ENCODE measurements at places on chromosomes 12 and 14.

GRCh38 chr14:68811171-68811570 lies 18.3 kb upstream of the ZFP36L1 start:
- DNase-seq: no peak

- no peak for DNase-seq
Observed at GRCh38 chr12:85468356-85469157, 188.5 kb downstream of the ALX1 start.

GRCh38 chr12:119372540-119372939 lies 38.0 kb downstream of the CCDC60 start:
- DNase-seq: no peak

DNA sequence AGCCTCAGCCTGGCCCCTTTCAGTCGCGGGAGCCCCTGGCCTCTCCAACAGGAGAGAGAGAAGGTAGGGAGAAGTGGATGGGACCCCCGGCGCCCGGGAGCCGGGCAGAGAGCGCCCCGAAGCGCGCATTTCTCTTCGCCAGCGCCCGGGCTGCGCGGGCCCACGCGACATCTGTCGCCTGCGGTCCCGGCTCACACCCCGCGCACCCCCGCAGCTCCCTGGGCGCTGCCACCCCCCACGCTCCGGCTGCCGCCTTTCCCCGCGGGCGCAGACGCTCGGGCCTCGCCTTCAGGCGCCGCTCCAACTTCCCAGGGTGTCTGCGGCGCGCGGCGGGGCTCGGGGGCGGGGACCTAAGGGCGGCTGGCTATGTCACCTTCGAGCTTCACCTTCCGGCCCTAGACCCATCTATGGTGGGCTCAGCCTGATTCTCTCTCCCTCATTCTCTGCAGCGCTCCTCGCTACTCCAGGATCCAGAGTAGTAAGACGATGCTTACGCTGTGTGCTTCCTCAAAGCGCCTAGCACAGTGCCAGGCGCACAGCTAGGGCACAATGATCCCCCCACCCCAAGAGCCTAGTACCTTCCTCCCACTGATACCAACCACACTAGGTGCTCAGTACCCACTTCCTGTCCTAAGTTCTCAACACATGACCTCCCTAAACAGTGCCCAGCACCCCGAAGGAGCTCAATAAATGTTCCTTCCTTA lies 1.6 kb downstream of the HRK start:
- no peak for DNase-seq

DNA sequence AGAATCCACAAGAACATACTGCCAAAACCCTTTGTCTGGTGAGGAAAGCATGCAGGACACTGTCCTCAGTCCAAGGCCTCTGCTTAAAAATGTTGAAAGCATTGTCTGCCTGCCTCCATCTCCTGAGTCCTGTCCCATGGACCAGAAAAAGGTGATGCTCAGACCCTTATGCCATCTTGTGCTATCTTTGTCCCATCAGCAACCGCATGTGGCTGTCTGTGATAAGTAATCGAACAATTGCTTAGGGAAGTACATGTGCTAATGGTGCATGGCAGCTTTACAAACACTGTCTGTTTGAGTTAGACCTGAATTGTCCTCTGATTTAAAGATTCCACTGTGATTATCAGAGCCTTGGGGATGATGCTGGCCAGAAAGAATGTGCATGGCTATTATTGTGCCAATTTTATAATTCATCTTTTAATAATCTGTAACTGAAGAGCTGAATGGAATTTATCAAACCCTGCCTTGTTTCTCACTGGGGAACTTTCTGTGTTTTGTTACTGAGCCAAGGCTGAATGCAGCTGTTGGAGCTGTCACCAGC lies 177.5 kb downstream of the DACT1 start:
- DNase-seq: no peak

DNA sequence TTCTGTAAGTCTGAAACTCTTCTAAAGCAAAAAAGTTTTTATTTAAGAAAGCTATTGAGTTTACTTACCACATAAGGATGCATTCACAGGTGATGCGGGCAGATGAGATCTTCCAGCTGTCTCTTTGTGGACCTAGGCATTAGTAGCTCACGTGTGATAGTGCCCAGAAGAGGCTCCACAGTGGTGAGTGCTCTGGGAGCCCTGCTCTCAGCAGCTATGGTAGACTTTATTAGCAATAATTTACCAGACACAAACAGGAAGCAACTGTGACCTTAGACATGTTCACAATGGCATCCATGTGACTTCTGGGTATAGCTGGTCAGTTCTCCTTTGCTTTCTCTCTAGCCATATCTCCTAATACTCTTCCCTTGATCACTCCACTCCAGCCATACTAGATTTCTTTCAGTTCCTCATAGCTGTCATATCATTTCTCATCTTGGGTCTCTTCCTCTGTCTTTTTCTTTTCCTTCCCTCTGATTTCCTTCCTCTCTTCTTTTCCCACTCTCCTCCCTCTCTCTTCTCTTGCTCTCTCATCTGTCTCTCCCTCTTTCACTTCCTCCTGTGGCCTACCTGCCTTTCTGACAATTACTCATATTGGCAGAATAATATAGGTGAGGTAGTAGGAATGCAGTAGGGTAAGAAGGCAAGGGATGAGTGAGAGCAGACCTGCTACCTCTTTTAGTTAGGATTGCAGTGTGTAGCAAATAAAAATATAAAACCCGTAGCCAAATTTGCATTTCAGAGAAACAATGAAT lies 75.2 kb upstream of the SCAF11 start:
- no peak for DNase-seq

GRCh38 chr14:91412939-91413338 lies 4.7 kb downstream of the CCDC88C start:
- DNase-seq: no peak

GRCh38 chr12:39975374-39975918 lies 130.4 kb downstream of the SLC2A13 start:
- no peak for DNase-seq
